IPS DF 6.9 (cell line): ENCODE measurements at places on chromosomes 16 and 17.

GRCh38 chr17:47945080-47945479 is 3.7 kb downstream of the PNPO start:
- DNase-seq = no peak

DNA sequence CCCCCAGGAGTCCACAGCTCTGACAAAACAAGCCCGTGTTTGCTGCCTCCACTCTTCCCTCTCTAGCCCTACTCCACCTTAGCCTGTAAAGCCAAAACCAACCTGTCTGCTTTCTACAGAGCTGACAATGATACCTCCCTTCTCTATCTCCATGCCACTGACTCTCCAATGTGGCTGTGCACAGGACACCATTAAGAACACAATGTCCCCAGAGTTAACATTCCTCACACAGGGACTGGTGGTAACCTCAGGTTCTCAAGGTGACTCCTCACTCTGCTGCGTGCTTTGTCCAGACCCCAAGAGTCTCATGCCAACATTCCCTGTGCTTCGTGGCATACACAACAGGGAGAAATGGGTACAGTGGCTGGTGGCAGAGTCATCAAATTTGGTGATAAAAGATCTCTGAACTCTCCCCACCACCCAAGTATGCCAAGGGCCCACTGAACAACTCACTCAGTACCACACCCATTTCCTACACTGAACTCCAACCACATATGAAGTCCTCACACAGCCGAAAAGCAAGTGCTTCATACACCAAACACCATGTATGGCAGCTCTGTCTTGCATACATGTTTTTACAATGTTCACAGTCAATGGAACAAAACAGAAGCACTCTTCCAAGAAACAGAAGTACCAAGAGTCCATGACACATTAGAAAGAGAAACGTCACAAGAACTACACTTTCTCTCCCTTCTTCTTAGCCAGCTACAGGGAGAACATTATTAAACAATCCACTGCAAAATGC is 21.1 kb downstream of the CSNK2A2 start:
- no peak for DNase-seq

DNA sequence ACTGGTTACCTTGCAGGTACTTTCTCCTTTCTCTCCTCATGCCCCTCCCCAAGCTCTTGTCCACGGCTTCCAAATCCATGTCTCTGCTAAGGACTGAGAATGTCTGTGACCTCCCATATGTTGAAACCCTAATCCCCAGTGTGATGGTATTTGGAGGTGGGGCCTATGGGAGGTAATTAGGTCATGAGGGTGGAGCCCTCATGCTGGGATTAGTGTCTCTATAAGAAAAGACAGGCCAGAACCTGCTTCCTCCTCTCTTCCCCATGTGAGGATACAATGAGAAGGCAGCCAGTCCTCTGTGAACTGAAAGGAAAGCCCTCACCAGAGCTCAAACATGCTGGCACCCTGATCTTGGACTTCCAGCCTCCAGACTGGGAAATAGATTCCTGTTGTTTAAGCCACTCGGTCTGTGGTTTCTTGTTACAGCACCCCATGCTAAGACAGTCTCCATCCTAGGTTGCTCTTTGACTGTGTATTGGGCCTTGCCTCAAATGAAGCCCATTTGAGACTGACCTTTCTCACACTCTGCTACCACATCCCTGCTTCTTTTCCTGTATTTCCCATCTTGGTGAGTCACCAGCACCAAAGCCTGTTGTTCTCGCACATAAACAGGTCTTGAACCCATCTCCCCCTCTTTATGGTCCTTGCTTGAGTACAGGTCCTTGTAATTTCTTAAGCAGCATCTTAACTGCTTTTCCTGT is 135.0 kb downstream of the CDK5R1 start:
- peak; percentile 41 for DNase-seq

DNA sequence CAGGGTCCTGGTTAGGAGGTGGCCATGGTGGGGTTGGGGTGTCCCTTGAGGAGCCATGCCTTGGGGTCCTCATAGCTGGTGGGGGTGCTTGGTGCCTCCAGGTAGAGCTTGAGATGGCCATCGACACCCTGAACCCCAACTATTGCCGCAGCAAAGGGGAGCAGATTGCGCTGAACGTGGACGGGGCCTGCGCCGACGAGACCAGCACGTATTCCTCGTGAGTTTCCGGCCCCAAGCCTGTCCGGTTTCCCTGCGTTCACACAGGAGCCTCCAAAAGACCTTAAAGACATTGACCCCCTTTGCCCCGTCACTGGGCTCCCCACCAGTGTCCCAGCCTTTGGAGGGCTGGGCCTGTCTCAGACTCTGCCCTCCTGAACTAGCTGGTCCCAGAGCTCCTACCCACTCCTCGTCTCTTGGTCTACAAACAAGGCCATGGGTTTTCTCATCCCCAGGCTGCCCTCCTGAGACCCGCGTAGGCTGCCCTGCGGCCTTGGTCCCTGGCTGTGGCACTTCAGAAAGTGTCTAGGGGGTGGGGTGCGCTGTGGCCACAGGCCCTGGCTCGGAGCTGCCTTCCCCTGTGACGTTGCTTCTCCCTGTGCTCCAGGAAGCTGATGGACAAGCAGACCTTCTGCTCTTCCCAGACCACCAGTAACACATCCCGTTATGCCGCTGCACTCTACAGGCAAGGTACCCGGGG is 11.8 kb downstream of the POLR3E start:
- no peak for DNase-seq

- DNase-seq = no peak
These were observed 120.3 kb downstream of the AXIN2 start for GRCh38 chr17:65441053-65441605.

DNA sequence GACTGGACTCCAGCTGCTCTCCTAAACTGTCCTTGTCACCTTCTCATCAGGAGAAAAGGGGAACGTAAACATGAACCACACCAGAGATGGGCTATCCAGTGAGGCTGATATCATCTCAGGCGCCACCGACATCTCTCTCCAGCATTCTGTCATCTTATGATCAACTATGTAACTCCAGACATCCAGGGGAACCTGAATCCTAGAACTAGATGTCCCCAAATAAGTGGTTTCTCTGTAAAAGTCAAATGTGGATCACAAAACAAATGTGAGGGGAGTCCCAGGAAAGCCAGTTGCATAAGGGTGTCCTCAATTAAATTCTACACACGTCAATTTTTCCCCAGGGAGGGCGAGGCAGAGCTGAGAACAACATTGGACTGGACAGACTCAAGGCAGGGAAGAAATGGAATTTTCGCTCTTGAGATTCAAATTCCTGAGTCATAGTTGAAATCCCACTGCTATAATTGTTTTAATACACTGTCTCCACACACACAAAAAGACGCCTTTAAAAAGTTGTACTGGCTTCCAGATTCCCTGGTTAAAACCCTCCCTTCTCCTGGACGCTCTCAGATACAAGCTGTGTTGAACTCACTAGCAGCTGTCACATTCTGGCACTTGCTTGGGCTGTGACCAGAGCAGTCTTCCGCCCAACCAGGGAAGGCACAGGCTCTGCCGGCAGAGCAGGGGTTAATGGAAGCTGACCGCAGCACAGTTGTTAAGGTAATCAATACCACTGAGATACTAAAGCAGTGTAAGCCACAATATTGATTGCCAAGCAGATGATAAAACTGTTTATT is 62.6 kb downstream of the ZFHX3 start:
- DNase-seq = no peak

- DNase-seq = no peak
These were observed 13.0 kb downstream of the PCTP start for GRCh38 chr17:55763856-55764255.

- DNase-seq = no peak
These were observed 5.1 kb upstream of the ITPRIPL2 start for GRCh38 chr16:19108409-19109287.

DNA sequence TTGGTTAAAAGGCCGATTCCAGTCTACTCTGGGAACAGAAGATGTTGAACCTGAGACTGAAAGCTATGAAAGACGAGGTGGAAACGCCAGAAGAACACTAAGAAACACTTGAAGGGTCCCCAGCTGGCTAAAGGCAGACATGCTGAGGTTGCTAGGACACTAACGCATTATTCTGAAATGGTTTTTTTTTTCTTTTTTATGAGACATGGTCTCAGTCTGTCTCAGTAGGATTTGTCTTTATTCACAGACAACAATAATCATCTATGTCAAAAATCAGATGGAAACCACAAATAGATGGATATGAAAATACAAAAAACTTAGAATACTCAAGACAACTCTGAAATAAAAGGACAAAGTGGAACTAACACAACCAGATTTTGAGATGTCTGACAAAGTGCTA is 35.0 kb upstream of the RASD1 start:
- no peak for DNase-seq

DNA sequence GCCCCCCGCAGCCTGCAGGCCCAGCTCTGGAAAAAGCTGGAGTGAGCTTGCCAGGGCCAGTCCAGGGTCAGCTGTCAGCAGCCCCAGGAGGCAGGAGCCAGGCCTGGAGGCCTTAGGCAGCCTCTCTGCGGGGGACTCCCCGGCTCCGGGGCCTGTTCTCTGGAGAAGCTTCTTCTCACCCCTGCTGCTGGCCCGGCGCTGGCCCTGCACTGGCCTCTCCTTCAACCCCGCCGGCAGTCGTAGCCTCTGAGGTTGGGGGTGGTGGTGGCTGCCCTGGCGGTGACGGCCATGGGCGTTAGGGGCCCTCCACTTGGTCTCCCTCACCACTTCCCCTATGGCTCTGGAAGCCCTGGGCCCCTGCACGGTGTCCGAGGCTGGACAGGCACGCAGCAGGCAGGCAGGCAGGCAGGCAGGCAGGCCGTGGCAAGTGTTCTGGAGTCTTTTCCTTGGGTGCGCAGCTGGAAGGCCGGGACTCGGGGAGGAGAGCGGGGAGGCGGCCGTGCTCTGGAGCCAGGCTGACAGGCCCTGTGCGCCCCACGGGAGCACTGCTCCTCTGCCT is 2.1 kb downstream of the FOXF1 start:
- DNase-seq = no peak

DNA sequence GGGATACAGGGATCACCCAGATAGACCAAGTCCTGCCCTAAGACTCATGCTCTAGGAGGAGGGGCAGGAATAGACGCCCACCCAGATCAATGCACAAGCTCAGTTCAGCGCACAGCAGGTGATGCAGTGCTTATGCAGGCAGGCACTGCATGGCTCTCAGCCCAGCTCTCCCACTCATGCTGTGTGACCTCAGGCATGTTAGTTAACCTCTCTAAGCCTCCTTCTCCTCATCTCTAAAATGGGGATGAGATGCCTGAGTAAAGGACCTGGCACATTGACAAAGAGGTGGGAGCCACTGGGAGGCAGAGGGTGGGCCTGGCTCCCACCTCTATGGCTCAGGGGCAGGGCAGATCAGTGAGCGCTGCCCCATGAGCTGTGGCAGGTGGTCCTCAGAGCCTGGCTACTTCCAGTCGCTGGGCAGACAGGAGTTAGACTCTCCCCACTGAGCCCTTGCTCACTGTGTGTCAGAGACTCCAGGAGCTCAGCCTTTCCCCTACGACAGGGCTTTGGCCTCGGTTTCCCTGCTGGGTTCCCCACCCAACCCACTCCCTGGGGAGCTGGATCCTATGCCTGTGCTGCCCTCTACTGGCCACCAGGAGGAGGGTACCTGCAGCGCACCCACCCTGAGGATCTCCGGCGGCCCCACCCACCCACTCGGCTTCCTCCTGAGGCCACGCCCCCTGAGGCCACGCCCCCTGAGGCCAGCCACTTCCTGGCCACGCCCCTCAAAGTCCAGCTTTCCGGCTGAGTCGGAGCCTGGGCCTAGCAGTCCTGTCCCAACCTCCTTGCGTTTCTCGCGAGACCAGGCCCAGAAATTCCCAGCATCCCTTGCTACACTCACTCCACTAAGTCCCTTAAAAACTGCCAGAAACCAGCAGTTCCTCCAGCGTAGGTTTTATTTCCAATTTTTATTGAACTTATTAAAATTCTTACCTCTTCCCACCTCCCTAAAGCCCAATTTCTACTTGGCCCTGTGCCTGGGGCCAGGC is 196.1 kb downstream of the GSG1L start:
- peak; percentile 73 for DNase-seq

DNA sequence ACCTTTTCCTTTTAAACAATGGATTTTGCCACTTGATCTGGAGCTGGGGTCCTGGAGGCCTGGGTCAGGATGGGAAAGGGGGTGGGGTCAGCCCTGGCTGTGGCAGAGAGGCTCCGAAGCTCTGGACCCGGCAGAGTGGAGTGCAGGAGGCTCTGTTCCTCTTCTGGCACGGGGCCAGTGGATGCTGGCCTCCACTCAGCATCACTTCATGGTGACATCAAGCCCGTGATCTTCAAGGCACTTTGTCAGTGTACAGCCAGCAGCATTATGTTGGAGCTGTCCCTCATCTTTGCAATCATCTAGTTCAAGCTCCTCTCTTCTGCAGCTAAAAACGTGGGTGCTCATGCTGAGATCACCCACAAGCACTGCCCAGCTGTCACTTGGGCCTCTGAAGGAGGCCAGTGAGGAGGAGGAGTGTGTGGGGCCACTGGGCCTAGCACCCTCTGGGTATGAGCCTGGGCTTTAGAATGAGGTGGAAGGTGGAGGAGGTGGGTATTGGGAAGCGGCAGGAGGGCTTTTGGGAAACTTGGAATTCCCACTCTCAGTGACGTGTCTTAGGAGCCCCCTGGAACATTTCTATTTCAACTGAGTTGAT is 45.9 kb upstream of the MGAT5B start:
- no peak for DNase-seq

GRCh38 chr17:58320570-58321323 is 7.8 kb downstream of the TSPOAP1 start:
- no peak for DNase-seq

DNA sequence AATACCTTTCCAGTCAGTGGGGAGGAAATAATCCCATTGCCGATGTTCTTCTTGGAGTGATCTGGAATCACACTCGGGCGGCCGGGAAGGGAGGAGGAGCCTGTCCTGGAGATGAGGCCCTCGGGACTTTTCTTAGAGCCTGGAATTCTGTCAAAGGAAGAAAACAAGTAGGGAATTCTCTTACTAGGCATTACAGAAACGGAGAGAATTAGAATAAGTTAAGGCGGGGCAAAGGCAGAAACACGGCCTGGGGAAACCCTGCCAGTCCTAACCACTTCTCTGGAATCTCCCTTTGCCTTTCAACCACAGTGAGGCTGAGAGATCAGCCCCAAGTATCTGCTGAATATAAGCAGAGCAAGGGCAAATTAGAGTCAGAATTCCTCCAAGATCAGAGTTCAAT is 27.8 kb downstream of the USP36 start:
- DNase-seq = no peak

DNA sequence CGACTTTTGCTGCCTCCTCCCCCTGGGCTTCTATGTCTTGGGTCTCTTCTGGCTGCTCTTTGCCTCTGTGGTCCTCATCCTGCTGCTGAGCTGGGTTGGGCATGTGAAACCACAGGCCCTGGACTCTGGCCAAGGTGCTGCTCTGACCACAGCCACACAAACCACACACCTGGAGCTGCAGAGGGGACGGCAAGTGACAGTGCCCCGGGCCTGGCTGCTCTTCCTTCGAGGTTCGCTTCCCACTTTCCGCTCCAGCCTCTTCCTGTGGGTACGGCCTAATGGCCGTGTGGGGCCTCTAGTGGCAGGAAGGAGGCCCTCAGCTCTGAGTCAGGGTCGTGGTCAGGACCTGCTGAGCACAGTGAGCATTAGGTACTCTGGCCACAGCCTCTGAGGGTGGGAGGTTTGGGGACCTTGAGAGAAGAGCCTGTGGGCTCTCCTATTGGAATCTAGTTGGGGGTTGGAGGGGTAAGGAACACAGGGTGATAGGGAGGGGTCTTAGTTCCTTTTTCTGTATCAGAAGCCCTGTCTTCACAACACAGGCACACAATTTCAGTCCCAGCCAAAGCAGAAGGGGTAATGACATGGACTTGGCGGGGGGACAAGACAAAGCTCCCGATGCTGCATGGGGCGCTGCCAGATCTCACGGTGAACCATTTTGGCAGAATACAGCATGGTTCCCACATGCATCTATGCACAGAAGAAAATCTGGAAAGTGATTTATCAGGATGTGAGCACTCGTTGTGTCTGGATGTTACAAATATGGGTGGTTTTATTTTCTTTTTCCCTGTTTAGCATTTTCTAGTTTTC is 2.3 kb downstream of the GP1BA start:
- DNase-seq = no peak

- DNase-seq = no peak
These were observed 22.6 kb downstream of the TBC1D16 start for GRCh38 chr17:80012765-80013741.
